ENCODE measurements at places on chromosomes 13 and 19.

DNA sequence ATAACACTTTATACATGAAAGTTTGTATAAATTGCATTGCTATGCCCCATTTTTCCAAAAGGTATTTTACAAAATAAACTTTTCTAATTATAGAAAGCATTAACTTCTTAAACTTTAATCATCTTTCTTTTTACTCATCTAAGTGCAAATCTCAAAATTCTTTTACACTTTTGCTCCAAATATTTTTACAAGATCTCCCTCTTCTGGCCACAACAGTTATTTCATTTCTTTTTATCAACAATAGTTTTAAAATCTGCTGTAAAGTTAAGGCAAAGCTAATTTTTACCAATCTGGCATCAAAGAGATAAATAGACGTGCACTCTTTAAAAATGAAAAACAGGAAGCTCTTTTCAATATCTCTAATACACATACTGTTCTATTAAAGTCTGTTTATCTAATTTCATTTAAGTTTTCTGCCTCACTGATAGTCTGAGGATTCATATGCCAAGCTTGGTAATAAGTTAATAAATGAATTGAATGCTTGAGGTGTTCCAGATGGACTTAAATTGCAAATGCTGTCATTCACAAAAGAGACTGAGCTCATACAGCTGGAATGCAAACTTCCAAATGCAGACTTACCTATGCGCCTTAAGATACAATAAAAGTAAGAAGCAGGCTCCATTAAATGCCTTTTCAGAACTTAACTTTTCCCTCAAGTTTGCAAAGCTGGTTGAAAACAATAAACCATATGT, 583.0 kb upstream of the ATXN8OS start:
- DNase-seq = no peak

- no peak for DNase-seq
Measured at GRCh38 chr19:5983367-5983955, 5.5 kb upstream of the RANBP3 start.

DNA sequence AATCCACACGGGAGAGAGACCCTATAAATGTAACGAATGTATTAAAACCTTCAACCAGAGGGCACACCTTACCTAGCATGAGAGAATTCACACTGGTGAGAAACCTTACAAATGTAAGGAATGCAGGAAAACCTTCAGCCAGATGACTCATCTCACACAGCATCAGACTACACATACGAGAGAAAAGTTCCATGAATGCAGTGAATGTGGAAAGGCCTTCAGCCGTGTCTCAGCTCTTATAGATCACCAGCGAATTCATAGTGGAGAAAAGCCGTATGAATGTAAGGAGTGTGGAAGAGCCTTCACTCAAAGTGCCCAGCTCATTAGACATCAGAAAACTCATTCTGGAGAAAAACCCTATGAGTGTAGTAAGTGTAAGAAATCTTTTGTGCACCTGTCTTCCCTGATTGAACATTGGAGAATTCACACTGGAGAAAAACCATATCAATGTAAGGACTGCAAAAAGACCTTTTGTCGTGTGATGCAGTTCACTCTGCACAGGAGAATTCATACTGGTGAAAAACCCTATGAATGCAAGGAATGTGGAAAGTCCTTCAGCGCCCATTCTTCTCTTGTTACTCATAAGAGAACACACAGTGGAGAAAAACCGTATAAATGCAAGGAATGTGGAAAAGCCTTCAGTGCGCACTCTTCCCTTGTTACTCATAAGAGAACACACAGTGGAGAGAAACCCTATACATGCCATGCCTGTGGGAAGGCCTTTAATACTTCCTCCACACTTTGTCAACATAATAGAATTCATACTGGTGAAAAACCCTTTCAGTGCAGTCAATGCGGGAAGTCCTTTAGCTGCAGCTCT, 16.0 kb downstream of the ZNF582 start:
- DNase-seq = no peak

DNA sequence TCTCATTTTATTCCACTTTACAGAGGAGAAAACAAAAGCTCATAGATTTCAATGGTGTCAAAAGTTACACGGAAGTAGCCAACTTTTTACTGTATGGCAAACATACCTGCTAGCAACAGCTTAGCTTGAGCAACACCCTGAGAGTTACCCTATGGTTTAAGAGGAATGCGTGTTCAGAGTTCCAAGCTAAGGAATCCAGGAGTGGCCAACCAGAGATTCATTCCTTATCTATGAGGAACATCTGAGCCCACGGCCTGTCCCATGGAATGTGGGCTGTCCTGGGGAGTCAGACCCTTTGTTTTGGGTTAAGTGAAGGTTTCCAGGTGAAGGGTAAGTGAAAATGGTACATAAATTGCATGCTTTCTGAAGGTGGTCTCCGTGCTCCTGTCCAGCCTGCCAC, 67.5 kb downstream of the STARD13 start:
- no peak for DNase-seq

- DNase-seq = no peak
Measured at GRCh38 chr19:57357406-57357805, 5.9 kb upstream of the TRAPPC2B start.

DNA sequence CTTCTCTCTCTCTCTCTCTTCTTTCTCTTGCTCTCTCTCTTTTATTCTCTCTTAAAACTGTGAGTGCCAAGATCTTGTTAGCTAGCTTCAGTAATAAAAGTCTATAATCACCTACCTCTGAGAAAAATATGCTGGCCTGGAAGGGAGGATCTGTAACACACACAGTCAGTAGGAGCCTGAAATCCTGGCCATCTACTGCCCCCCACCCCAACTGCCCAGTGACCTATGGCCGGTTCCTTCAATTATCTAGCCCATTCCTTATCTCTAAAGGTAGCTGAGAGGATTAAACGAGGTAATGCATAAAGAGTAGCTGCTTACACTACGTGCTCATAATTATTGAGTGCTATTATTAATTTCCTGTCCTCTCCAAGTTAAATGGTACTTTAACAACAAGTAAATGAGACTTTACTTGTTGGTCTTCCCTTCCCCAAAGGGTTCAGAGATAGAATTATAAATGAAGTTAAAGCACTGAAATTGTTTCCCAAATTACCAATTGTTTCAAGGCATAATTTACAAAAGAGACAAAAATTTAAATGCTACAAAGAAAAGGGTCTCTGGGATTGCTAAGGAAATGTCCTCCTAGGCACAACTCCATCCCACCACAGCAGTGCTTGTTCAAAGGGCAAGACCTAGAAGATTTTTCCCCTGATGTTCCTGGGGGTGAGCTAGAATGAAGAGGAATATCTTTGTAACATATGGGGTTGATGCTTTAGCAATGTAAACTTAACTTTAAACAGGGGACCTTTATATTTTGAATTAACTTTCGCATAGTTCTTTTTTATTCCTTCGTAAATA, 1.8 kb downstream of the LCP1 start:
- no peak for DNase-seq

GRCh38 chr13:81677857-81678256, 1336.9 kb upstream of the SPRY2 start:
- no peak for DNase-seq

- DNase-seq = no peak
Measured at GRCh38 chr19:40283414-40284250, 1.5 kb downstream of the AKT2 start.

GRCh38 chr13:30869491-30869890, 36.6 kb upstream of the MEDAG start:
- DNase-seq = no peak

GRCh38 chr13:21938636-21939035, 267.8 kb downstream of the FGF9 start:
- DNase-seq = no peak

DNA sequence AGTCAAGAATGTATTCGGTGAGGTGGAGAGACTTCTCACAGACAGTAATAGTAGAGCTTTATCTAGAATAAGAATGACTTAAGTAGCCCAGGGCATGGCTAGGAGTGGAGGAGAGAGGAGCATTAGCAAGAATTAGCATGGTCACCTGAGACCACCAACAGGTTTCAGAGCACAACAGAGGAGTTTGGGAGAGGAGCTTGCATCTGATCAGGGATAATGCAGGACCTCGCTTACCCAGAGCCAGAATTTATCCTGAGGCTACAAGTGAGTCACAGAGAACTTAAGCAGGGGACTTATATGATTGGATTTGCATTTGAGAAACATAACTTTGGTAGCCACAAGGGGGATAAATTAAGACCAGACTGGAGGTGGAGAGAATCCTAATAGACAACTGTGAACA, 102.1 kb upstream of the FNDC3A start:
- no peak for DNase-seq

DNA sequence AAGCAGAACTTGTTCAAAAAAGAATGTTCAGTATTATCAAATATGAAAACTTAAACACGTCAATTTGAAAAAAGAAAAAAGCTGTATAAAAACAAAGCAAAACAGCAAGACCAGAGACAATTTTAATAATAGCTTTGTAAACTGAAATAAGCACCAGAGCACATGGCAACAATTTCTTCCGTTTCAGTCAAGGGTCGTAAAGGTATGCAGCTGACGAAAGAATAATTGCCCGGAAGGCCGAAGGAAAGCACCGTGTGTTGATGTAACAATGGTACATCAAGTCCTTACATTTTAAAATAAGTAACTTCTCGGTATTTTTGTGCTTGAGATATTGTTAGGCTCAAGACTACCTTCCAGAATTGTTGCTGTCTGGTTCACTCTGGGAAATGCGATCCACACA, 1.7 kb downstream of the PROSER1 start:
- DNase-seq = no peak

- DNase-seq = no peak
Measured at GRCh38 chr19:2494447-2495129, 18.7 kb downstream of the GADD45B start.

GRCh38 chr13:76971851-76972829, 19.7 kb upstream of the CLN5 start:
- no peak for DNase-seq

DNA sequence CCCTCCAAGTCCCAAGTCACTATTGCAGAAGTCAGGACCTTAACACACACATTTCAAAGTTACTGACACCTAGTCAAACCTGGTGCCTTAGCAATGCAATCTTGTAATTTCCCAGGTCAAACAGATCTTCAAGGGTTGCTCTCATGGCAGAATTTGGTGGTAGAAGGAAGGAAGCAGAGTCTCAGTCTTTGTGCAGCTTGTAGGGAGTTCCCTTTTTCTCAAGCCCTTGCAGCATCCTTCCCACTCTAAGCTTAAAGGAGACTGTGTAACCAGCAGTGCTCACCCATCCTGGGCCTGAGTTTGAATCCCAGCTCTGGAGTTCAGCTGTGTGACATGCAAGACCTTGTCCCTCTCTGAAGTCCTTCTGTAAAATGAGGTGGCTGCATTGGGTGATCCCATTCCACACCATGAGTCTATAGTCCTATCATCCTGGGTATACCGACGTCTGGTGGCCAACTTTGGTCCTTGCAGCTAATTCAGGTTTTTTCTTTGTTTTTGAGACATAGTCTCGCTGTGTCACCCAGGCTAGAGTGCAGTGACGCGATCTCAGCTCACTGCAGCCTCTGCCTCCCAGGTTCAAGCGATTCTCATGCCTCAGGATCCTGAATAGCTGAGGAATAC, 9.8 kb downstream of the SIGLEC10 start:
- DNase-seq = peak; percentile 56

- peak; percentile 27 for DNase-seq
Measured at GRCh38 chr13:32409561-32410421, 18.1 kb downstream of the N4BP2L1 start.

DNA sequence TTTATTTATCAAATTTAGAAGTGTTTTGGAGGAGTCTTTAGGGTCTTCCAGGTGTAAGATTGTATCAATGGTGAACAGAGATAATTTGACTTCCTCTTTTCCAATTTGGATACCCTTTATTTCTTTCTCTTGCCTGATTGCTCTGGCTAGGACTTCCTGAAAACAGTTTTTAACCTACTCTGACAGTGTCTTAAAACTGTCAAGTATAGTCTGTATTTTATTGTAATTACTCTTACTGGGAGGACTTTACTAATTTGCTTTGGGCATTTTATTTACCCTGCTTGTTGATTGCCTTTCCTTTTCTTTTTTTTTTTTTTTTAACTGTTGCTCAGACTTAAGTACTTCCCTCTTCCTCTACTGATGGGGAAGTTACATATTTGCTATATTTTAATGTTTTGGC, 81.3 kb downstream of the URI1 start:
- no peak for DNase-seq

- DNase-seq = no peak
Measured at GRCh38 chr19:33005440-33005839, 33.4 kb downstream of the FAAP24 start.

- no peak for DNase-seq
Measured at GRCh38 chr13:52669677-52670076, 17.0 kb downstream of the SUGT1 start.

DNA sequence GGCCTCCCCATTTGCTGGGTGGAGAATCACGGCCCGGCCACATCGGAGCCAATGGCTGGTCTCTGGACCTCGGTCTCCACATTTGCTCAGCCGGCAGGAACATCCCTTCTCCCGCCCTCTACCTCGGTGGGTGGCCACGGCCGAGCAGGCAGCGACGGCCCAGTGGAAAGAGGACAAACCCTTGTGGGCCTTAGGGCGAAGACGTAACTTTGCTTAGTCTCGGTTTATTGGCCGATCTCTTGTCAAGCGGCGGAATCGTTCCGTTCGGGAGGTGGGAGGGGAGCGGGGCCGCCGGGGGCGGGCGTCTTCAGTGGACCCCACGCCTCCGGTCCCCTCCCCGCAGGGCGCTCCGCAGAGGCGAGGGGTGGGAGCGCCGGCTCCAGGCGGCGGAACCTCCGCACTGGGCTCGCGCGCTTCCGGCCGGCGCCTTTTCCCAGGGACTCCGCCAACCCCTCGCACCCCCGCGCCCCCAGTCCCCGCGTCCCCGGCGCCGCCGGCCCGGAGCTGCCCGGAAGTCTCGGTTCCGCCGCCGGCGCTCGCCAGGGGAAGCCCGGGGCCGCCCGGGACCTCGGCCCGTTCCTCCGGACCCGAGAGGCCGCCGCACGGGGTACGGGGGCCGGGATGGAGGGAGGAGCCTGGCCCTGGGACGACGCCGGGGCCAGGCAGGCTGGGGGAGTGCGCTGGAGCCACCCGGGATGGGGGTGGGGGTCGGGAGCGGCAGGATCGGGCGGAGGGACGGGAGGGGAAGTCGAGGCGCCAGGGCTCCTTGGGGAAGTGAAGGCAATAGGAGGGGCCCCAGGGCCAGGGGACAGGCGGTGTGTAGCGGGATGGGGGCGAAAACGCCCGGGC, at the start of gene ZNF580:
Gene ZNF580 (plus strand): TSS at position 426 of the 849 bp plus-strand sequence. CDS start 1,507 bp downstream, outside the sequence.
- DNase-seq = peak; percentile 66

DNA sequence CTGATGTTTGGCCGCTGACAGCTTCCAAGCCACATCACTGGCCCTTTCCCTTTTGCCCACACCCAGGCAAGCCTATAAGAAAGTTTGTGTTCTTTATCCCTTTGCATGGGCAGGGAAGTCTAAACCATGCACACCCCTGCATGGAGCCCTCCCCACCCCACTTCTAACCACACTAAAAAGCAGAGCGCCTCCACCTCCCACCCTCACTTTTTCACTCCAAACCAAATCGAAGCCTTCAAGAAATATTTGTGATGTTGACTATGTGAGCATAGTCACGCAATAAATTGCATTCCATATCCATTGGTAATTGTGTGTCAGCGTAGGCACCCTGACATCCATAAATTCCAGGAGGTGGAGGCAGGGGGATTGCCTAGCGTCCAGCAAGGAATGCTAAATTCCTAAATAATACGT, 104.4 kb upstream of the LSM14A start:
- no peak for DNase-seq
